ENCODE measurements at places on chromosomes 3 and 15.

DNA sequence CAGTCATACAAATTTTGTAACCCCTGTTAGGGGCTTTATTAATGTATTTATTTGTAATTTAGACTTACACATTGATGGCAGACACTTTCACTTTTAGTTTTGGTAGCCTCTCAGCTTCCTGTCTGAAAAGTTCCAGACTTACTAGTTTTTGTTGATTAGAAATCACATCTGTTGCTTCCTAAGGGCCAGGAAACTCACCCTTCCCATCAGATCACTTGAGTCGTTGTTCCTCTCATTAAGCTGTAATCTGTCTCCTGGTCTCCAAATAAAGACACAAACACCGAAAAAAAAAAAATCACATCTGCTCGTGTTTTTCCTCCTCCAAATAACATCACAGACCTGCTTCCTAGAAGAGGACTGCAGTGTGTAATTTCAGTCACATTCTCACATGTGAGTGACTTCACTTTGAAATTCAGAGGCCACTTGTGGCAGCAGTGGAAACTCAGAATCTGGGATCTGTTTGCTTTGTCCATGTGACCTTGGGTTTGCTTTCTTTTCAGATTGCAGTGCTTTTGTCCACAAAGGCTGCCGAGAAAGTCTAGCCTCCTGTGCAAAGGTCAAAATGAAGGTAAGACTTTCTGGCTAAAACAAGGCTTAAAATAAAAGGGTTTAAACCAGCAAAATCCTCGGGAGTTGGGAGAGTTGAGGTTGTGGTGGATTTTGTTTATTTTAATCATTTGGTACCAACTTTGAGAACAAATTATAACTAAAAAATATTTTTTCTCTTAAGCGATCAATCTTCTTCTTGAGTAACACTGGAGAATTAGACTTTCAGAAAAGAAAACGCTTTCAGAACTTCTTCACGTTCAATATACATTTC, 87.0 kb downstream of the KLHL25 start:
- no peak for DNase-seq

GRCh38 chr3:69893274-69893673, 106.3 kb upstream of the SAMMSON start:
- DNase-seq = no peak

GRCh38 chr15:86776145-86776544, 696.5 kb downstream of the AGBL1 start:
- DNase-seq = no peak

DNA sequence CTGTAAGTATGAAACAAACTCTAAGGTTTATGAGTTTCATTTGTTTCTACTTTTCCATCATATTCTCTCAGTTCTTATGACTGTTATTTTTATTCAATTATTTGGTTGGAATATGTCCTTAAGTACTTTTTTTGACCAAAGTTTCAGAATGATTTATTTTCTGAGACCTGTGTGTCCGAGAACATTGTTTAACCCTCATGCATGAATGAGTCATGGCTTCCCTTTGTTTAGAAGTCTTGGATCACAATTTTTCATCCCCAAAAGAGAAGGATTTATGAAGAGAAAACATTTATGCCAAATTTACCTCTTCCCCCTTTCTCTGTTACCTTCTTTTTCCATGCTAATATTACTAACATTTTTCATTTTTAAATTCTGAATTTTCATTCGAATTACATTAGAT, 518.0 kb upstream of the NR2F2 start:
- DNase-seq = no peak

GRCh38 chr3:112038863-112039262, 4.3 kb downstream of the TMPRSS7 start:
- DNase-seq = no peak

DNA sequence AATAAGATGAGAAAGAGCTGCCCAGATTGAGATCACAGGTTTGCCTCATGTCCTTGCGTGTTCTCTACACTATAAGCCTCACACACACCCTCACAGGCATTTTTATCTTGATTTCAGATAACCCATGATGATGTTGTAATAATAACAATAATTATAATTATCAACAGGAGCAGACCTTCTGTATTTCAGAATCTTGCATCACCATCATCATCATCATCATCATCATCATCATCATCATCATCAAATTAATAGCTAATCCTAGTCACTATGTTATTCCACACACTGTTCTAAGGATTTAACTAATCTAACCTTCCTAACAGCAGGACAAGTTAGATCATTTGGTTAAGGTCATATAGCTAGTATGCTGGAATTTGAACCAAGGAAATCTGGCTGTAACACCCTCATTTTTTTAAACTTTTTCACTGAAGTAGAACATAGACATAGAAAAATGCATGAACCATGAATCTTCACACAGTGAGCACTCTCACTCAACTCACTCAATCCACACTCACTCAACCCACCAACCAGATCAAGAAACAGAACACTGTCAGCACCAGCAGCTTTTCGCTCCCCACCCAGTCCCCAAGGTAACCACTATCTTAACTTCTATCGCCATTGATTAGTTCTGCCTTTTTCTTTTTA, 1.8 kb upstream of the SH2D7 start:
- DNase-seq = no peak

GRCh38 chr3:188584958-188585689, 431.2 kb downstream of the LPP start:
- DNase-seq = no peak

DNA sequence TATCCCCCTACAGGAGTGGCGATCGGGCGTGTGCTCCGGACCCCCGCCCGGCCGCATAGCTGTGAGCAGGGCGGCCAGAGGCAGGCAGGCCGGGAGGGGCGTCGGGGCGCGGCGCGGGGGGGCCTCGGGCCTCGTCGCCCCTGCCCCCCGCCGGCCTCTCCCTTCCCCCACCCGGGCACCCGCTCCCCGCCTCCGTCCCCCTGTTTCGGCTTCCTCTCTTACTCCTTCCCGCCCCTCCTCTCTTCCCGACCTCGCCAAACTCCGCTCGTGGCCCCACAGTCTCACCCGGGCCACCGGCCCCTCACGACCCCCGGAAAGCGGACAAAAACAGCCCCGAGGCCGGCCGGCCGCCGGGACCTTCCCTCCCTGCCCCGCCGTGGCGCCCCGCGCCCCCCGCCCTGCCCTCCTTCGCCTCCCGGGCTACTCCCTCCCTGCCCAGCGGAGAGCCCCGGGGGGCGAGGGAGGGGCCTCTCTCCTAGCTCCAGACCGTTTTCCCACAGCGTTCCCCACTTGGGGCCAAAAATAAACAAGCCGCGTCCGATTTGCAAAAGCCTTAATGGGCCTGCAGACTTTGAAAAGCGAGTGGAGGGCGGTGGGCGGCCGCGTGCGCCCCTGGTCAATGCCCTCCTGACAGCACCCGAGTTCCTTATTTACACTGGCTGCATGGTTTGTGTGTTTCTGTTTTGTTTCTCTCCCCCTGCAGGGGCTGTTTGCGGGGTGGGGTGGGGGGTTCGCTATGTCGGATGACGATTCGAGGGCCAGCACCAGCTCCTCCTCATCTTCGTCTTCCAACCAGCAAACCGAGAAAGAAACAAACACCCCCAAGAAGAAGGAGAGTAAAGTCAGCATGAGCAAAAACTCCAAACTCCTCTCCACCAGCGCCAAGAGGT, 1.0 kb downstream of the UBE2E1 start:
- DNase-seq = no peak

GRCh38 chr3:106309274-106309673, 440.5 kb upstream of the CBLB start:
- no peak for DNase-seq

GRCh38 chr3:149609595-149609994, 48.2 kb downstream of the WWTR1 start:
- no peak for DNase-seq

- DNase-seq = no peak
Observed at GRCh38 chr15:66833803-66834202, 131.8 kb downstream of the SMAD6 start.

- DNase-seq = no peak
Observed at GRCh38 chr3:52880474-52880873, 16.9 kb downstream of the STIMATE start.

GRCh38 chr15:43294091-43294706, 27.5 kb upstream of the TGM5 start:
- DNase-seq = no peak

- no peak for DNase-seq
Observed at GRCh38 chr15:58274885-58275284, 136.7 kb downstream of the AQP9 start.

GRCh38 chr3:146499701-146500100, 30.3 kb upstream of the PLSCR2 start:
- DNase-seq = no peak

- DNase-seq = no peak
Observed at GRCh38 chr3:39284457-39284881, 4.6 kb upstream of the CX3CR1 start.

- no peak for DNase-seq
Observed at GRCh38 chr3:13276438-13277195, 143.5 kb downstream of the NUP210 start.

DNA sequence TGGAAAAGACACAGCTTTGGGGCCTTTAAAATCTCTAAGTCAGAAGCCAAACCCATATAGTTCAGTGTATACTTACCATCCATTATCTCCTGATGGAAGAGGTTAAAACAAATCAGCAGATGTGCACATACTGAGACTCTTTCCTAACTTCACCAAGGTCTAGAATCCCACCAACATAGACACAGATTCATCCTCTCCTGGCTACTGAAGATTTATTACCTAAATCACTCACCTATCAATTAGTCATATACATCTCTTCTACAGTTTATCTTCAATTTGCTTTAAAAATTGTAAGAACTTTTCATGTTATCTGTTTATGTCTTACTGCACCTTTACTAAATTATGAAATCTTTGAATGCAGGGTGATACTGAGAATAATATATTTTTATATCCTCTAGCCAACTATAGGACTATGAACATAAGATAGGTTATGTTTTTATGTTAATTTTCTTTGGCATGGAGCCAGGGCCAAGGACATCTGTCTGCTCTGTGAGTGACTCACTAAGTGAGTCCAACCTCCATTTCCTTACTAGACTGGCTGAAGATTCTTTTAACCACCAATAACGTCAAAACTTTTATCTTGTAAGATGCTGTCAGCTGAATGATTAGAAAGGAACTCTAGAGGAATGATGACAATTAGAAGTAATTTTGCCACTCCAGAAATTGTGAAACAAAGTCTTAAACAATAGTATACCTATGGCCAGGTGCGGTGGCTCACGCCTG, 397.6 kb downstream of the FOXP1 start:
- no peak for DNase-seq

GRCh38 chr3:168881804-168882203, 781.7 kb downstream of the MECOM start:
- no peak for DNase-seq

DNA sequence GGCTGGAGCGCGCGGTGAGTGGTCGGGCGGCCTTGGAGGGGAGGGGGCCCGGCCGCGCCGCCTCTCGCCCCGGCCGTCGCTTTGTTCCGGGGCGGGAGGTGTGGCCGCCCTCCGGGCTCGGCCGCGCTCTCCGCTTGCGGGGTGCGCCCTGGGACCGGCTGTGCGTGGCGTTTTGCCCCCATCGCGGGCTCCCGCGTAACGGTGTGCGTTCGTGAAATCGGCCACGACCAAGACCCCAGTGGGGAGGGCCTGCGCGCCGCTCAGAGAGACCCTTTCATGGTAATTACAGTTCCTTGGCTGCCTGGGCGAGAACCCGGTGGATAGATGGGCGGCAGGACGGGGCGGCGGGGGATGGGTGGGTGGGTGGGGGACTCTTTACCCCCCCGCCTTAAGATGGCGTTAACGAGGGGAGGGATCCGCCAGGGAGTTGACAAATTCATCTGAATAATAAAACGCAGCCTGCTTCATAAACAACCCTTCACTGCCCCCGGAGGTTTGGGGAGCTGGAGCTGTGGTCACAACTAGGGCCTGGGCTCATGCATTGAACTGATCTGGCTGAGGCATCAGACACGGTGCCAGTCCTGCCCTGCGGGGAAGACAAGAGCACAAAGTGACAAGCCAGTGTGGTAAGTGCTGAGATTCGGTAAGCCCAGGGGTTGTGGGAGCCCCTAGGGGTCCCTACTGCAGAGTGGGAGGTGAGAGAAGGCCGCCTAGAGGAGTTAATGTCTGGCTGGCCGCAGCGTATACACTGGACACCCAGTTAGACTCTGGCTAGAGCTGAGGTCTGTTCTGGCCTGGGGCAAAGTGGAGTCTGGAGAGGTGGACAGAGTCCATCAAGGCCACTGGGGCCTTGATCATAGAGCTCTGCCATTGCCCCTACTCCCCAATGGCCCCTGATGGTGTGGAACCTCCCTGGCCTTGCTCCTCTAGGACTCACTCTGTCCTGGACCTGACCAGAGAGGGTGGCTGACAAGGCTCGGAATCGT, 668 bp downstream of the MRAS start:
- no peak for DNase-seq
